ENCODE measurements at places on chromosomes 12 and 14.

DNA sequence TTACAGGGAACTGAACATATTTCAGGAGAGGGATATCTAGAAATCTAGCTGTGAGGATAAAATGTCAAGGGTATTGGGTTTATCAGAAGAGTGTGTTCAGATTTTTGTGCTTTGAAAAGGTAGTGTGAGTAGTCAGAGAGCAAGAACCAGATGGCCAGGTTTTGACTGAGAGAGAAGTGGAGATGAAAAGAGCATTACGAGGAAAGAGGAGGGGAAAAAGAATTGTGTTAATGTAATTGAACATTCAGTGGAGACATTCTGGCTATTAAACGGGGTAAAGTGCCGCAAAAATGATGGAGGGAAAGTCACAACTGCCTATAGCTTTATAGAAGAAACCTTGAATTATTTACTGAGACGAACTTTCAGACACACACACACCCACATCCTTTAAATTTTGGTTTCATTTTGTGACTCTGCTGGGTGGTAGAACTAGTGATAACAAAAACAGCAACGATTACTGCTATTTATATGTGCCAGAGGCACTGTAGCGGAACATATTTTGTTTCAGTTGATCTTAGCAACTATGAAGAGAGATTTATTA is 213.6 kb downstream of the ERC1 start:
- no peak for DNase-seq

GRCh38 chr12:14765398-14765797 is 37.9 kb downstream of the WBP11 start:
- DNase-seq: no peak

GRCh38 chr12:6925540-6926279 is 2.0 kb upstream of the ATN1 start:
- DNase-seq: peak; percentile 47

DNA sequence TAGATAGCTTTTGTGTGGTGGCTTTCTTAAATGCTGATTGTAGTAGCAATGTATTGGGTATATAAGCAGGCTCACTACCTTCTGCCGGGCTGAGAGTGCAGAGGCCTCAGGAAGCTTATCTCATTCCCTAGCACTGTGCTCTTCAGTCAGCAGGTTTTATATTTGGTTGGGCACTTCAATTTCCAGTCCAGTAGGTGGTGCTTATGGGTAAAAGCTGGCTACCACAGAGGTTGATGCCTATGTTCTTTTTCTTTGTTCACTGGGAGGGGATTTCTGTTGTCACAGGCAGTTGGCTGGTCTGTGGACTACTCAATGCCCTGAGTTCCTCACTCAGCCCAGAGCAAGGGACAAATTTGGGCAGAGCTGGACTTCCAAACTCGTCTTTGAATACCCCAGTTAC is 43.0 kb upstream of the GLIPR1 start:
- DNase-seq: no peak

DNA sequence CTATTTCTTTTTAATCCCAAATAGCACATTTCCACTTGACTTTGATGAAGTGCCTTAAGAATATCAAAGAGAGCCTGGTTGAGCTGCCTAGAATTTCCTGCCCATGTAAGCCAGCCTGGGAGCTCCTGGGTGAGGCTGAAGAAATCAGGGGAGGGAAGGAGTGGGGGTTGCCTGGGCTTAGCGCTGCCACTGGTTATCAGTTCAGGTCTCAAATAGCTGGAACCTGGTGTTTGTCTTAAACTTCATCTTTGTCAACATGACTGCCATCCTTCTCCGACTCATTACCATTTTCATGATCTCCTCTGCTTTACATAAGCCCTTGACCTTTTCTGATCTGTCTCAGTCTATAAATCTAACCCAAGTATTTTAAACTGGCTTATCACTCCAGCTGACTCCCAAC is 151.5 kb downstream of the TTC8 start:
- DNase-seq: no peak

DNA sequence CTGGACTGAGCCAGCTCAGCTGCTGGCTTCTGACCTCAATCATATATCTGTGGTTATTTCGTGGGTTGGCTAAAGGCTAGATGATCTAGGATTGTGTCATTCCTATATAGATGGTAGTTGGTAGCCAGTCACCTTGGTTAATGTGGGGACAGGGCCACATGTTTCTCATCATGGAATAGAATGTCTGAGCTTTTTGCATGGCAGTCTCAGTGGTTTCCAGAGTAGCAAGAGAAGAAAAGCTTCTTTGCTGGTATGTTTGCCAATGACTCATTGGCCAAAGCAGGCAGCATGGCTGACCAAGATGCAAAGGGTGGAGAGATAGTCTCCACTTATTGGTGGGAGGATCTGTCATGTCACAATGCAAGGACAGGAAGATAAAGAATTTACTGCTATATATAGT is 746.4 kb upstream of the FLRT2 start:
- DNase-seq: no peak

DNA sequence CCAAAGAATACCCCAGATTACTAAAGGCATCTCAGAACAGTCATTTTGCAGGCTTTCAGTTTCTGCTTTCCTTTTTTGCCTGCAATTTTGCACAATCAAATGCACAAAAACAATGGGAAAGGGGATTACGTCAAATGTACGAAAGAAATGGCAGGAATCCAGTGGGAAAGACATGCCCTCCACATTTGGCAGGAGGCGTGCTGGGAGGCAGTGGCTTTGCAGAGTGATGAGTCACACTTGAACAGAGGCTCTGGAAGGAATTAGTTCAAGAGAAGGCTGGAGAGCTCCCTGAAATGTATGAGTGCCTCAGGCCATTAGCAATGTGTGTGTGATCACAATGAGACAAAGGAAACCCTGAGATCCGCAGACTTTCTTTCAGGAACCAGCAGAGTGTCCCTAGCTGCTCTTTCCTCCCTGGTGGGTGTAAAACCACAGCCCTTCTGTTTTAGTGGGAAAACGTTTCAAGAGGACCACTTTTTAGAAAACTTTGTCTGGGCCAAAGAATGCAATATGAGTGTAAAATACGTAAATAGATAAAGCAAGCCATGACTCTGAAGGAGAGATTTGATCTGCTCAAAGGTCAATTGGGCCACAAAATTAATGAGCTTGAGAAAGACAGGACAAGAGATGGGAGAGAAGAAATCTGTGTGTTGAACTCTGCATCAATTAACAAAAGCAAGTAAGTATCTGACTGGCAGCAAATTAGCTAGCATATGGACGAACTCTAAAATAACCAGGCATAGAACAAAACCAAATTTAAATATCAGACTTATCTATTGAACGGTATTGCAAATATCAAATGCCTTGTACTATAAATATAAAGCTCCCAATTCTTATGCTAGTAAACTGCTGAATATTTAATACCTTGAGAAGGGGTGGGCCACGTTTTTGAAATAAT is 155.4 kb upstream of the PDE3A start:
- peak; percentile 63 for DNase-seq

GRCh38 chr12:105561546-105562198 is 231.2 kb downstream of the C12orf75 start:
- DNase-seq: no peak

DNA sequence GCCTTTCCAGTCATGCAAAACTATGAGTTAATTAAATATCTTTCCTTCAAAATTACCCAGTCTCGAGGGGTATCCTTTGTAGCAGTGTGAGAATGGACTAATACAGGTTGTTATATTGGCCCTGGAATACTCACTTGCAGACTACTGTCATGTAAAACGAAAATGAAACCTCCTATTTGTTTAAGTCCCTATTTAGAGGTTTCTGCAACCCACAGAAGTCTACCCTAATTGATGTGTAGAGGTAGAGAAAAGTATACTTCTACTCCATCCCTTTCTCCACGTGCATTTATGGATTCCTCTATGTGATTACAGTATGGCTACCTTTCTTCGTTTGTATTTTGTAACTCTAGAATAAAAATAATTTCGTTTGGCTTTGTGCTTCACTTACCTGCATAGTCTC is 371.1 kb downstream of the FSCB start:
- DNase-seq: no peak

DNA sequence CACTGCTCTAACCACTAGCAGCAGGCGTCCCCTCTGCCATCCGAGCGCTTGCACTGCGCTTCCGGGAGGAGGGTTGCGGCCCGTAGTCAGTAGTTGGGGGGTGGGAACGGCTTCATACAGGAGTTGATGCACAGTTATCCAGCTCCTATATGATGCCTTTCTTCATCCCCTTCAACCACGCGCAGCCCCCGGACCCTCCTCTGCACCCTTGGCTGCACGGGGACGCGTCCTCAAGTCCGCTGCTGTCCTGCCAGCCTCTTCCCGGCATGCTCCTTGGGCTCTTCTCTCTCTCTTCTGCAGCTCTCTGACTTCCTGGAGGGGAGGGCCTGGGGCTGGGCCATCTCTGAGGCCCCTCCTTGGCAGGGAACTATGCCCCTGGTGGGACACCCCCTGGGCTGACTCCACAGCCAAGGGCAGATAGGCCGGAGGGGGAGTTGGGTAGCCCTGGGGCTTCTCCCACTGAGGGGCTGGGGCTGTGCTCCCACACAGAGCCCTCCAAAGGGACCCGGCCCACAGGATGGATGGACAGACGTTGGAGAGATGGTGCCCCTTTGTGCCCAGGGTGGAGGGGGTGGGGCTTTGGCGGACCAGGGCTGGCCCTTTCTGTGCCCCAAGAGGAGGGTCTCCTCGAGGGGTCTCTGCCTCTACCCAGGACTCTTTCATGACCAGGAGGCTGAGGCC is 29.0 kb downstream of the RTL1 start:
- no peak for DNase-seq

- no peak for DNase-seq
Measured at GRCh38 chr12:27382171-27382795, 49.6 kb downstream of the BMAL2 start.

DNA sequence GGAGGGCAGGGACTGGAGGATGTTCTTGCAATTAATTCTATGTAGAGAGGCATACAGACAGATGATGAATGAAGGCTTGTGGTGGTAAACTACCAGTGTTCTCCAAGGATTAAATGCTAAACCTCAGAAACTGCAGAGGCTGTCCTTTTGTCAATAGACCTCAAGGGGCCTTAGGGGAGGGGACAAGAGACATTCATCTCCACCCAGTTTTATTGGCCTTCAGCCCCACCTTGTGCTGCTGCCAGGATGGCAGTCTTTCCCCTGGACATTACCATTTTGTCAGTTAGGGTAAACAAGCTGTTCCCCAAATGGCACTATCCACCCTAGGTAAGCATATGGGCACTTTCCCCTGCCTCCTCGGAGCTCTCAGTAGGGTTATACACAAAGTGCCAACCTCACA is 4.9 kb upstream of the SMAGP start:
- no peak for DNase-seq

- no peak for DNase-seq
Measured at GRCh38 chr14:74912111-74912510, 10.9 kb downstream of the RPS6KL1 start.

DNA sequence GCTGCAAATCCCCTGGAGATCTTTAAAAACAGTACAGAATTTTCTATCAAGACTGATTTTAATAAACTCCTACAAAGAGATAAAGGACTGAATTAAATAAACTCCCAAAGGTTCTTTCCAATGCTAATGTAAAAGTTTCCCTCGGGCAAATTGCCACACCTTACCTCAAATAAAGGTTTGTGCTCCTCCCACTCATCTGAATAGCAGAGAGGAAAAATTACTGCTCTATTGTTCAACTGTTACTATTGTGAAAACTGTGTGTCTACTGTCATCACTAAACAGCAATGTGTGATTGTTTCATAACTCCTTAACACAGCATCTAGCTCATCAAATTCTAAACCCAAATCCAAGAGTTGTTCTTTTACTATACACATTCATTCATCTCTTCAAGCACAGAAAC is 3.2 kb downstream of the SPTLC2 start:
- no peak for DNase-seq

DNA sequence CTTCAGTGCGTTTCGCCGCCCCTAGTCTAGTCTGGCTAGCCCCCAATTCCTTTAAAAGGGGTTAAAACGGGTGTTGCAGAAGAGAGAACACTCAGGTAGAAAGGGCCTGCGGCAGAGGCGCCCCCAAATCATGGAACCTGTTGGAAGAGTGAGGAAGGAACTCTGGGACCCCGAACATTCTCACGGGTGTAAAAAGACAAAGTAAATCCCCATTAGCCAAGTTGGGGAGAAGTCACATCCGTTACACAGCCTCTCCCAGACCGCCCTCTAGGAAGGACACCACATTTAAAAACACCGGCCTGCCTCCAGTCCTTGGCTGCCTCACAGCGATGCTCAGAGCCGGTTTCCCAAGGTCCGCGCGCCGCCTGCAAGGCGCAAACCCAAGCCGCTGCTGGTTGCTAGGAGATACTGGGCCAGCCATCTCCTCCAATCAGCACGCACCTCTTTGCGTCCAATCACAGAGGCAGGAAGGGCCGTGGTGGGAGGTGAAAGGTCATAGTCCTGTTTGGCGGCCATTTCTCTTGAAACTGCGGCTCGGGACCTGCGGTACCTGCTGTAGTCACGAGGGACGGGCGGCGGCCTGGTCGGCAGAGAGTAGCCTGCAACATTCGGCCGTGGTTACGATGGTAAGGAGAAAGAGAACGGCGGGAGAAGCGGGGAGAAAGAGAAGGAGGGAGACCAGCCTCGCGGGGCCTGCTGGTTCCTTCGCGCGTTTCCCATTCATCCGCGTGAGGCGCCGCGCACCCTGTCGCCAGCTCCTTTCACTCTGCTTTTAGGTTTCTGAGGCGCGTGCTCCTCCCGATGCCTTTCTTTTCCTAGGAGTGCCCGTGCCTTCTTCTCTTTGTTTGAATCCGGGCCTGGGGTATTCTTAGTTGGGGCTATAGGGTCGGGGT is at the start of gene SNRPF:
Gene SNRPF (plus strand): TSS at position 502 of the 893 bp plus-strand sequence. CDS start 122 bp downstream, at position 624.
- DNase-seq: peak; percentile 90

DNA sequence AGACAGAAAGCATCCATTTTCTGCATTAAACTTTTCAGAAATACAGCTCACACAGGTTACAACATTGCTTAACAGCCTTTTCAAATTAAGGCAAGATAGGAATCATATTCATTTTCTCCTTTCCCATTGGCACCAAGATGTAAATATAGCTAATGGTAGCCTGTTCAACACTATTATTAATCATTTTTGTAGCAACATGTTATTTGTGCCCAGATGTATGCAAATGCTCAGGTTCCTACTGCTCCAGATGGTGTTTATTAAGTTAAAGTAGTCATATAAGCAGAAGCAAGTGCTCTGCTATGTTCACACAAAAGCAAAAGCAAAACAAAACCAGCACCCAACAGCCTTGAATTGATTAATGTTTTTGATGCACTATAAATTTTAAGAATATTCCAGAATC is 1110.6 kb downstream of the SLC6A15 start:
- no peak for DNase-seq

GRCh38 chr12:101919447-101919846 is 42.1 kb downstream of the DRAM1 start:
- no peak for DNase-seq

Data from amygdala (tissue), 56 donors.